ENCODE measurements at places on chromosomes 1 and 21.

DNA sequence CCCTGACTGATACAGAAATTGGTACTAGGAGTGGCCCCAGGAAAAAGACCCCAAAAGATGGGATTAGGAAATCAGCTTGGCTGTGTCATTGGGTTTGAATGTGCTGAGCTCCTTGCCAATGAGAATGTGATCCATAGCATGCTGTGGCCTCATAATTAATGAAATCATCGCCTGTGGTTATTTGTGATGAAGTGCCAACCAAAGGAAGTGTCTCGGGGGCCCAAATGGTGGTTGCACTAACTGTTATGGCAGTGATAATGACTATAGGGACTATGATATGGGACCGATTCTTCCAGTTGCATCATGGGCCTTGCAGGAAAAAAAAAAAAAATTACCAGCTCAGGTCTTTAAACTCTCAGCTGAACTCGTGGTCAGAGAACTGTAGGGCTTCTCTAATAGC is 15.4 kb upstream of the ZDHHC18 start:
- DNase-seq = no peak

GRCh38 chr1:104929280-104929679 is 1179.6 kb downstream of the AMY1C start:
- no peak for DNase-seq

- DNase-seq = no peak
Measured at GRCh38 chr1:45010855-45011811, at the start of gene HECTD3. Gene HECTD3, minus strand, starts transcription at chr1:45011324. Its CDS starts 67 bp downstream, at chr1:45011257.

DNA sequence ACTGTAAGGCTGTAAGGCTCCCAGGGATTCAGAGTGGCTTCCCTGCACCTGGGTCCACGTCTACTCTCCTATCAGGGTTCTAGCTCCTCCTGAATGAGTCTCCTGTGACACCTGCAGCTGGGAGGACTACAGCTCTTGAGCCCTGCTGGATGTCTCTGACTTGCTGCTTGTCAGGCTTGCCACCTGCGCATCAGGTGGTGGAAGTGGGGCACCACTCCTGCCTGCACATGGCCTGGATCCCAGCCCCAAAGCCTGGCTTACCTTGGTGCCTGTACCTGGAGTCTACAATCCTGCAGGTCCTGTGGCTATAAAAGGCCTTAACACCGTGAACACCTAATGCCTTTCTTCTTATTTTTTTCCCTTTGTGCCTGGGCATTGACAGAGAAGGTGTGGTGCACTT is 82.2 kb downstream of the FAM78B start:
- DNase-seq = no peak

DNA sequence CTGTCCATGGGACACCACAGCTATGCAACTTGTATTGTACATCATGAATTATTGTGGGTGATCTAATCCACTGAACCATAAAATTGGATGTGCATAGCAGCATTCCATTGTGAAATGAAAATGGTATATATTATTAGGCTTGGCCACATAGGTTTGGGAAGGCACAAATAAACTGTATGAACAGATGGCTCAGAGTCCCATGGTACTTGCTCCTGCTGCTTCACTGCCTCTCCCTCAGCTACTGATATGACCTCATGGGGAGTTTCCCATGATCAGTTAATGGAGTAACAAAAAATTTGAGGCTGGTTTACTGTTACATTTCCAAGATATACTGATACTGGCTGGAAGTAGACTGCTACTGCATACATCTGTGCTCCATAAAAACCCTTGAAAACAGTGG is 152.7 kb upstream of the NEGR1 start:
- DNase-seq = no peak

- DNase-seq = no peak
Measured at GRCh38 chr1:232805269-232806185, at the start of gene MAP10. Gene MAP10, plus strand, starts transcription at chr1:232805416. Its CDS starts 34 bp downstream, at chr1:232805450.

GRCh38 chr21:33219954-33220353 is 9.8 kb upstream of the IFNAR2 start:
- no peak for DNase-seq

Measured in vagina (tissue), 2 donors.